ENCODE measurements at places on chromosomes 4 and X. TPM values are rescaled to one million over a fixed set of nuclear protein-coding genes. Genes with fewer than 3 reads are reported as not detected.

The IL2RG gene
- 18.0 TPM for polyA plus RNA-seq

The HSFX1 gene
- polyA plus RNA-seq, result 3.1 TPM

The LANCL3 gene
- 0.54 TPM for polyA plus RNA-seq

The BGN gene
- 138 TPM for polyA plus RNA-seq

The FREM3 gene
- 0.09 TPM for polyA plus RNA-seq

The ADAM29 gene
- not detected for polyA plus RNA-seq

The MYOZ2 gene
- polyA plus RNA-seq, result 285 TPM

The EIF4E gene
- 52.6 TPM for polyA plus RNA-seq

The H2BW2 gene
- 0.30 TPM for polyA plus RNA-seq

The PPBP gene
- polyA plus RNA-seq, result 2.4 TPM

The NR3C2 gene
- polyA plus RNA-seq, result 12.1 TPM

The RNF212 gene
- polyA plus RNA-seq, result 3.2 TPM

The CXCL11 gene
- not detected for polyA plus RNA-seq

The COL25A1 gene
- polyA plus RNA-seq, result 4.2 TPM

The SYN1 gene
- polyA plus RNA-seq, result 7.6 TPM

The PF4V1 gene
- not detected for polyA plus RNA-seq

The KIAA0232 gene
- 21.5 TPM for polyA plus RNA-seq

DNA sequence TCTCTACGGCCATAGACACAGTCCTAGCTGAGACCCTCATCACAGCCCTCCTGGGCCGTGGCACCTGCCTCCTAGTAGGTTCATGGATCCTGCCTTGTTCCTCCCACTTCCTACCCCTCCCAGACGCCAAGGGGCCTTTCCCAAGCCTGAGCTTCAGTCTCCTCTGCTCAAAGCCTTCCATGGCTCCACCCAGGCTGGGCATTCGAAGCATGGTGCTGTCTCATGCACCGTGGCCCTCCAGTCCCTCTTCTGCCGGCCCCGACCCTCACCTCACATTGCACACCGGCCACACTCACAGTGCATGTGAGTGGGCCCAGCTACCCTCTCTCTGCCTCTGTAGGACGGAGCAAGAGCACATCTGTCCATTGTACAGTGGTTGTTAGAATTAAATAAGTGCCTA lies 21.7 kb upstream of the KIAA0232 start:
- DNase-seq, result no peak

- no peak for DNase-seq
Observed at GRCh38 chr4:24321616-24322015, 262.7 kb downstream of the DHX15 start.

- DNase-seq, result no peak
Observed at GRCh38 chr4:153643406-153644383, 40.4 kb upstream of the TLR2 start.

DNA sequence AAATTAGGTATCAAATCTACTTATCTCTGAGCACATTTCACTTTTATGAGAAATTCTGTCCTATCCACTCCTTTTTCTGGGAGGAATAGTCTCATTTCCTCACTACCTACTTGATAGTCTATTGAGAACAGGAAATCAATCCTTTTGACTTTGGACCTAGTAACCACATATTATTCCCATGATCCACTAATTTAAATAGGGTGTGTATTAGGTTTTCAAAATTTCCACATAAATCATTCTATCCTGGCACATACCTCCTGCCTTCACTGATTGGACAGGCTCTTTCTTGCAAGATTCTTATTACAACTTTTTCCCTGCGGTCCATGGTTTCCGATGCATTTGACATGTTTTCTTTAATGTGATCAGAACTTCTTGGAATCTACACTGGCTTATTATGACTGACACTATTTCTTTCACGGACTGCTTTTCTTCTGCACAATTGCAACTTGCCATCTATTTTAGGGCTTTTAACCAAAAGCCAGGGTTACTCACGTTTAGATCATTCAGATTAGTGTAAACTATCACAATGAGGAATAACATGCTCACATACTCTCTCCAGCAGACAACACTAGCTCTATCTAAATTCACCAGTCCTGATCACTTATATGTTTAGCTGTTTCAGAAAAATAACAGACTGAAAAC lies 419.9 kb upstream of the SLIT2 start:
- no peak for DNase-seq

GRCh38 chrX:55619547-55619946 lies 3.7 kb upstream of the FOXR2 start:
- DNase-seq, result no peak

- DNase-seq, result peak; percentile 17
Observed at GRCh38 chrX:54540289-54540688, 10.3 kb downstream of the GNL3L start.

- no peak for DNase-seq
Observed at GRCh38 chr4:31071508-31072486, 351.6 kb downstream of the PCDH7 start.

DNA sequence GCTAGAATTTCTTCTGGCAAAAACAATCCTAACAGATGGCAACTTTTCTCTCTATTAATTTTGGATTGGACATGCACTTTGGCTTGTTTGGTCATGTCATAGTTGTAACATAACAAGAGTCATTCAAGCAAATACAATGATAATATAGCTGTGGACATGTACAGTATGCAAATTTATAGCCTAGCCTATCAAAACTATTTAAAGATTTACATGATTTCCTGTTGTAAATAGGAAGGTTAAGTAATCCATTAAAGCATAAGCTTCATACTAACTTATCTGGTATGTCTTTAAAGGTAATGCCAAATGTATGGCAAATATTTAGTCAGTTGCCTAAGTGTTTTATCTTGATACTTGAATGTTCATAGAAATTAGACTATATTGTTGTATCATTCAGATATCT lies 45.3 kb downstream of the RPA4 start:
- DNase-seq, result no peak

DNA sequence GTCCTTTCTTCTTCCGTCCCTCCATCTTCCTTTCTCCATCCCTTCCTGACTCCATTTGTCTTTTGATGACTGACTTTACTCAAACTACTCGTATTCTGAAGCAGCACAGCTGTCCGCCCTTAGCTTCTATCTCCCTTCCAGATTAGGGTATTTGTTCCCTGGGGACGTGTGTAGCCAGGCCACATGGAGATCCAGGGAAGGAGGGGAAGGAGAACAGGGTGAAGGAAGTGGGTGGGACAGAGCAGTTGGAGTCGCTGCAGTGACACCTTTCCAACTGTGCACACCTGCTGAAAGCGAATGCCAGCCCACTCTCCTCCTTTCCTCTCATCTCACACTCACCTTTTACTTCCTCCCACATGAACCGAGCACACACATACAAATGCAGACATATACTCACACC lies 323.8 kb downstream of the DCTD start:
- no peak for DNase-seq

- DNase-seq, result no peak
Observed at GRCh38 chrX:103584596-103584995, 719 bp upstream of the TCEAL4 start.

- DNase-seq, result no peak
Observed at GRCh38 chr4:94403751-94404150, 48.0 kb upstream of the PDLIM5 start.

DNA sequence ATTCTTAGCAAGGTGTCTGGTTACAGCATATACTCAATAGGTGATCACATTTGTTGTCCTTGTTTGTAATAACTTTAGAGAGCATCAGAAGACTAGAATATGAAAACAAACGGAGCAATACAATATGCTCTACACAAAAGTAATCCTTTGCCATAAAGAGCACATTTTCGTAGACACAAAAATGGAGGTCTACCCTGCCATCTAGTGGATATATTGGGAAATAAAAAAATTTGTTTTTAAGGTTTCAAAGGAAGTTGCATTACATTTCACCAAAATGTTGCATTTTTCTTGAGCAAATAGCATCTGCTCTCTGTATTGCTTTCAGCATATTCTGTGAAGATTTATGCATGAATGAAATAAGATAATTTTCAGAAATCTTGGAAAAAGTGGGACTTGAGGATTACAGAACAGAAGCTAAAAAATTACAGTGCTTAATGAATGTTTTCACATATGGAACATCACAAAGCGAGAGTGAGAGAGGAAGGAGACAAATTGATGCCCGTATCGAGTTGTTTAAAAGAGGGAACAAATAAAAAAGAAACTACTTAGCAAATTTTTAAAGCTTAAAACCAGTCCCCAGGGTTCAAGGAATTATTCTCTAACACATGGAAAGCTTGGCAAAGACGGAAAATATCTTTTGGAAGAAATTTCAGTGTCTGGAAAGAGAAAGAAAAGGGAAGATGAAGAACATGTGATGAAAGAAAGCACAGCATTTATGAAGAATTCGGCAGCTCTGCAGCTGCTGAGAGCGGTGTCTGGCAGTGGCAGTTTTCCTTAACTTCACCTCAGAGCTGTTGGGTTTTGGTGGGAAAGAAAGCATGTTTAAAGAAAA lies 390.1 kb downstream of the ANKRD50 start:
- peak; percentile 83 for DNase-seq

DNA sequence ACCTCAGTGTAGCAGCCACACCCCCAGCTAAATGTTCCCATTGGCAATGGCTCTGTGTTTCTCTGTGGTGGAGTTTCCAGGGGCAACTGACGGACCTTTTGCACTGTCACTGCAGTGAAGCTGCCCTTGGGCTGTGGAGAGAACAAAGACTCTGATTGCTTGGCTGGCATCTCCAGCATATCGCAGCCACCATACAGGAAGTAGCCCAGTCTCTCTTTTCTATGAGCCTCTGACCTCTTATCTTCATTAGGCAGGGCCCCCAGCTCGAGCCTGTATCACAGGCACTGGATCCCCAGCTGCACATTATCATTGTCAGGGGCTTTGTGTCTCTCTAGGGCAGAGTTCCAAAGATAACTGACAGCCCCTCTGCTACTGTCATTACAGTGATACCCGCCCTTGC lies 483.5 kb downstream of the ARAP2 start:
- no peak for DNase-seq

GRCh38 chrX:85630901-85631300 lies 251.4 kb upstream of the POF1B start:
- DNase-seq, result no peak

DNA sequence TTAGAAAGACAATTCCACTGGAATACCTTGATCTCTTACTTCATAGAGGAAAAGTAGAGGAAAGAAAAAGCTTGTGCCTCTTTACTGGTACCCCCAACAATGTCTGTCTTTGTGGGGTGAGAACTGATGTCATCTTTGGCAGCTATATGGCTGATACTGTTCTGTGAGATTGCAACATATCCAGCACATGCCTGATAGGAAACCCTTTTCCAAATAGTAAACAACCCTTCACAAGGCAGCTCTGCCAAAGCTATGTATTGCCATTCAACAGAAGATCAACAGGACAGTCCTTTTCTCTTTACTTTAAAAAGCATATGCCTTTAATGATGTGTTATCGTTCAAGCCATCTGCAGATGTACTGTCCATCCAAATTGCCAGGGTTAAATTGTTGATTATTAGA lies 105.9 kb downstream of the IL1RAPL1 start:
- no peak for DNase-seq

GRCh38 chr4:99856166-99856565 lies 38.1 kb downstream of the LAMTOR3 start:
- DNase-seq, result no peak

DNA sequence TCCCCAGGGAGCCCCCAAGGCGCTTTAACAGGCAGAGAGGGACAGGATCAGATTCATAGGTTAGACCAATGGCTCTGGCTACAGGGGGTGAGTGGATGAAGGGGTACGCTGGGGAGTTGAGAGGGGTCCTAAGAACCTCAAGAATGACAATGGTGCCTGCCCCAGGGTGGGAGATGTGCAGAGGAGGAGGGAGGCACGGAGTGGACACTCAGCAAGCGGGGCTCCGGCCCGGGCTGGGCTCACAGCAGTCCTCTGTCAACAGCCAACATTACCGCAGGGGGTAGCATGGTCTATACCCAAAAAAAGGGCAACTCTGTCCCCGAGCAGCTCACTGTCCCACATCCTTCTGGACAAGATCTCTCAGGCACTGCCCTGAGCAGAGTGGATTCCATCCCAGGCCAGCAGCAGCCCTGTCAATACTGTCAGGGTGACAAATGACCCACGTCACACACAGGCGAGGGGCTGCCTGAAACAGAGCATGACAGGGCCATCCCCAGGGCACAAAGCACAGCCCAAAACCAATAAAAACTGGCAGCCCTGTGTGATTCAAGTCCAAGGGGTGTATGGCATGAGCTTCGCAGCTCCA lies 47.7 kb upstream of the PPP2R2C start:
- no peak for DNase-seq

- no peak for DNase-seq
Observed at GRCh38 chrX:119529345-119530276, 35.6 kb downstream of the STEEP1 start.

DNA sequence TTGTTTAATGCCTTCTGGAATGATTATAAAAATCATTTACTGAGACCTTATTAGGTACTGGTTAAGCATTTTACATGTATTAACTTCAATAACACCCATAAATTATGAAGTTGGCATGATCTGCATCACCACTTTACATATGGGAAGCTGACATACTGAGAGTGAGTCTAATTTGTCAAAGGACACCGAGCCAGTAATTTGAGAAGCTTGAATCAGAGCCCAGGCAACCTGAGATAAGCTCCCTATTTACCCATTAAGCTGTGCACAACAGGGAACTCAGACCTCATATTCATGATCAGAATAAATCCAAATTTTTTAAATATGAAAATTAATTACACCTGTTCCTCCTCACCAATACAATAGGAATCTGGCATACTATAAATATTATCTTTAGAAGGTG lies 247.9 kb upstream of the EPHA5 start:
- no peak for DNase-seq

DNA sequence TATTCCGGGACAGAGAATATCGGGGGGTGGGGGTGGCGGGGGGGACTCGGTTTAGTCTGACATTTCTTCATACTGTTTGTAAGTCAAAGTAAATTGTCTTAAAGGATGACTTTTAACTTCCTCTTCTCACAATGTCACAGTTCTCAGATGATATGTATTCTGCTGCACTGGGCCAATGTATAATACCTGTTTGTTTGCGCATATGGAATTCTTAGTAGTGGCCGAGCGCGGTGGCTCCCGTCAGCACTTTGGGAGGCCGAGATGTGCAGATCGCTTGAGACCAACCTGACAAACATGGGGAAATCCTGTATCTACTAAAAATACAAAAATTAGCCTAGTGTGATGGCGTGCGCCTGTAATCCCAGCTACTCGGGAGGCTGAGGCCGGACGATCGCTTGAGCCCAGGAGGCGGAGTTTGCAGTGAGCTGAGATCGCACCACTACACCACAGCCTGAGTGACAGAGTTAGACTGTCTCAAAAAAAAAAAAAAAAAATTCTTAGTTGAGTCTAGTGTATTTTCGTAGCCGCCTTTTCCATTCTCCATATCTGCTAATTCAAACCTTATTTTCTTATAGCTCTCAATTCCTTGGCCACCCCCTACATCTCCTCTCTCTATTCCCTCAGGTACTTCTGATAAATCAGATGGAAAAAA lies 851 bp downstream of the POLR2B start:
- DNase-seq, result no peak

DNA sequence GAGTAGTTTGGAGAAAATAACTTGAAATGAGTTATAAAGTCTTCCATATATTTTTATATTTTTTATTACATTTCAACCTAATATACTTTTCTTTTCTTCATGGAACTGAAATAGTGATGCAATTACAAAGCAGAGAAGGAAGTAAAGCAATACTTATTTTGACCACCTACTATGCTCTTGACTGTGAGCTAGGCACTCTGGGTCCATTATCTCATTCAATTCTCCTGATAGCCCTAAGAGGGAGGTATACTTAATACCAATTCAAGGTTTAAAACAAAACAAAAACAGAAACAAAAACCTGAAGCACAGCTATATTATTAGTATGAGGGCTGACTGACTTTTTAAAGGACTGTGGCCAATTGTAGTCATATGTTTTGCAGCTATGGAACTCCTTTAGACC lies 193.5 kb downstream of the MAD2L1 start:
- DNase-seq, result no peak

- DNase-seq, result no peak
Observed at GRCh38 chrX:123713841-123714240, 19.0 kb downstream of the THOC2 start.

Measured in muscle of back (tissue), 13 donors.